ENCODE measurements at places on chromosomes 16 and 17.
A peak's percentile ranks its signal among the peaks of the same experiment; 100 is the strongest.

DNA sequence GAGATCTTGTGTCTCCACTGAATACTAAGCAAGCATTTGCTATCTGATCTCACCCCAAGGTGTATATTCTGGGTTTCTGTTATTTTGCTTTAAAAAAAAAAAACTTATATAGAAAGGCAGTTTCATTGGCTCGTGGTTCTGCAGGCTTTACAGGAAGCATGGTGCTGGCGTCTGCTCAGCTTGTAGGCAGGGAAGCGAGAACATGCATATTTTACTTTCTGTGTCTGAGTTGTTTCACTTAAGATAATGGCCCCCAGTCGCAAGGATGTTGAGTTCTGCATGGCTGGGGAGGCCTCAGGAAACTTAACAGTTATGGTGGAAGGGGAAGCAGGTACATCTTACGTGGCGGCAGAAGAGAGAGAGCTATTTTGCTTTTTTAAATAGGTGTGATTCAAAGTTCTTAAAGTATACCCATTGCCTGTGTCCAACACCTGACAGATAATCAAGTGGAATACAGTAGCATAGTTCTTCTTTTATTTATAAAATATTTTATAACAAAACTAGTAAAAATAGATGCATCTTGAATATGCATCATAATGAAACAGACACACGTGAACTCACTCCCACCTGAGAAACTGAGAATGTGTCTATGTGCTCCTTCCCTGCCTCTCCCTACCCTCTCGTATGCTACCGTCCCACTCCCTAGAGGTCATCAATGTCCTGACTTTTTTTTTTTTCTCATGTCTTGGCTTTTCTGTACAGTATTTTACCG lies 15.4 kb upstream of the ARHGAP17 start:
- no peak for DNase-seq

DNA sequence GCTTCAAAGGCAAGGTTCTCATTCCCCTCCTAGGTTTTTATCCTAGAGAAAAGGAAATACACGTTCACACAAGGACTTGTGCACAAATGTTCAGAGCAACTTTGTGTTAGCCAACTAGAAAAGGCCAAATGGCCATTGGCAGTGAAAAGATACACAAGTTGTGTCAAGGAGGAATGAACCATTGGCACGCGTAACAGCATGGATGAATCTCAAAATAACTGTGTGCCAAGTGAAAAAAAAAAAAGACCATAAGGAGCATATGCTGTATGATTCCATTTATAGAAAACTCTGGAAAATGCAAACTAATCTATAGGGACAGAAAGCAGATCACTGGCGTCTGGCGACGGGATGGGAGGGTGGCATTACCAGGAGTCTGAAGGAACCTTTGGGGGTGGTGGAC lies 333.8 kb downstream of the SNX29 start:
- no peak for DNase-seq

GRCh38 chr16:57920215-57920879 lies 50.6 kb downstream of the CNGB1 start:
- no peak for DNase-seq

DNA sequence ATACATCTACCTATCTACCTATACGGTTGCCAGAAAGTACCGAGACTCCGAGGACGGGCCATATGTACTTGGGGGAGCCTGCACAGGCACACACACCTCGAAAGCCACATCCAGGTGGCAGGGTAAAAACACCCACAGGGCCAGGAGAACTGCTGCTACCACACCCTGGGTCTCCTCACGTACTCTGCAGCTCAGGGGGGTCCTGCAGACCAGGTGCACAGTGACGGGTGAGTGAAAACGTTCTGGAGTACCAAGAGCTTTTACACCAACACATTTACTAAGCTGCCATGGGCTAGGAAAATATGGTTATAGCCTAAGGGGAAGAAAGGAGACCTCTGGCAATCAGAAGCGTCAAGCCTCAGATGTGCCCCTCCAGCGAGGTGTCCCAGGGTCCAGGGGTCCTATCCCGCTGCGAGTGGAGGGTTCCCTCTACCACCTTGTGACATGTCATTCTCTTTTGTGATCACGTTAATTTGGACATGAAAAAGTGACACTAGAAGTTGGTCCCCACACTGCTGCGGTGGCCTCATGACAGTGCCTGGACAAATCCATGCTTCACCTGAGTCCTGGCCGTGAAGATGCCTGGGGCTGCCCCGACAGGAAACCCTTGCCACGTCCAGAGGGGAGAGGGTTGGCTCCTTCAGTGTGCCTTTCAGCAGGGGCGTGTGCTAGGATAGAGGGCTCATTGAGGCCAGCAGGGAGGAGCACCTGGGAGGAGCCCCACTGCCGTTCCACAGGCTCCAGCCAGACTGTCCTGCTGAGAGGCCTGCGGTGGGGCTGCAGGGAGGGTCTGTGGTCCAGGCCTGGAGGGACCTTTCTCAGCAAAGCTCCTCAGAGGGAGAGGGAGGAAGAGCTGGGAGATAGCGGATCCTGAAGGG lies 1.8 kb downstream of the CANT1 start:
- DNase-seq: no peak

DNA sequence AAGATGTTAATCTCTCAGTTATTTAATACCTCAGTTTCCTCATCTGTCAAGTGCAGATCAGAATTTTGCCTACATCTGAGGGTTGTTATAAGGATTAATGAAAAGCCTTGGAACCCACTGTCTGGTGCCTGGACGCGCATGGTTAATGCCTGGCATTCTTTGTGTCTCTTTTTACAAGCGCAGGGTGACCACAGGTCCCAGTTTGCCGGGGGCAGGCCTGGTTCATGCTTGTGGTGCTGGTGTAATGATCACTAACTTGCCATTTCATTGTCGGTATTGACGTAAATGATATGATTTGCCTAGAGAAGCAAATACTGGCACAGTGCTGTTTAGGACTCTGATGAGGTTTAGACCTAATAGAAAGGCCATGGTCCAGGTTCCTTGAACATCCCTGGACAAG lies 23.1 kb downstream of the MRC2 start:
- no peak for DNase-seq

DNA sequence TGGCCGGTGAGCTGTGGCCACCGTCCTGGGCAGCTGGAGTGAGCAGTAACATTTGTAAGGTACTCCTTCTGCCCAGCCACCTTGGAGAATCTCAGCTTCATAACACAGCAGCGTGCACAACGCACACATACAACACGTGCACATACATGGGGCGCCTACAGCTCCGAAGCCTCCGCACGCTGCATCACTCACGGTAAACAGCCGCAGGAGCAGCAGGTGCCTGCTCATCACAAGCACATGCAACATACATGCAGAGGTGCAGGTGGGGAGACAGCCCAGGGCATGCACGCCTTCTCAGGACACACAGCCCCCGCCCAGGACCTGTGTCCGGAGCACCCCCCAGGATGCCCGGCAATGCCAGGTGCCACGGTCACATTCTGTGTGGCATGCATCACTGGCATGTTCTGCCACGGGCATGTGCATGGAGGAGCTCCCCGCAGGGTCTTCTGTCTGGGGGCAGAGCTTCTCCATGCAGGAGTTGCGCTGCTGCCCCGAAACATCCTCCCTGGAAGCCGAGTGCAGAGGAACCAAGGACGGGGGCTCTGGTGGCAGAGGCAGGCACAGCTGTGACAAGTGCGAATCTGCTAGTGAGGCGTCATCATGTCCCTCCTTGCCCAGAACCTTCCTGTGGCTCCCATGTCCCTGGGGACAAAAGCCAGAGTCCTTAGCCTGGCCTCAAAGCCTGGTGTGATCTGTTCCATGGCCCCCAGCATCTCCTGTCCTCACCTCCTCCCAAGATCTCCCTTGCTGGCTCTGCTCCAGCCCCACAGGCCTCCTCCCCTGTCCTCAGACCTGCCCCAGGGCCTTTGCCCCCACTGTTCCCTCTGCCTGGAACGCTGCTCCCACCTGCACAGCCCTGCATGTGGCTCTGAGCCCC lies 184.0 kb upstream of the GSE1 start:
- DNase-seq: no peak

- peak; percentile 15 for DNase-seq
These were observed 368.9 kb upstream of the C16orf82 start for GRCh38 chr16:26697807-26698206.

- DNase-seq: no peak
These were observed 13.4 kb upstream of the APRT start for GRCh38 chr16:88825146-88825545.

- DNase-seq: no peak
These were observed 11.0 kb downstream of the CSF3 start for GRCh38 chr17:40025991-40026815.

GRCh38 chr16:49021136-49021535 lies 260.5 kb downstream of the CBLN1 start:
- no peak for DNase-seq

DNA sequence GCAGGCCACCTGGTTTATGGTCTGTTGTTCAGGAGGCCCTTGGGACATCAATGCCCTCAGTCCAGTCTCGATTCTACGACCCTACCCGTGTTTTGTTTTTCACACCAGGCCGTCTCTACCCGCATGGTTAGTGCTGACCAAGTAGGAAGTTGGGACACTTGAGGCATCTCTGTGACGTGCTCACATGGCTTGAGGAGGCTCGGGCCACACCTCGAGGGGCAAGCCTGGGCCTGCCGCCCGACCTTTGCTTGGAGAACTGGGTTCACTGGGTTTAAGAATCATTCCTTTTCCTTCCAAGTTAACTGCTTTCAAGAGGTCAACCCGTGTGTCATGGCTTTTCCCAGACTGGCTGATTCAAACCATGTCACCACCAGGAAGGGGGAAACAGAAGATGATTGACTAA lies 86.8 kb downstream of the CMIP start:
- DNase-seq: no peak

GRCh38 chr17:45162025-45162687 lies 481 bp downstream of the HEXIM2 start:
- no peak for DNase-seq

- DNase-seq: no peak
These were observed 20.1 kb downstream of the CD7 start for GRCh38 chr17:82297280-82297713.

GRCh38 chr17:19785854-19786253 lies 37.8 kb upstream of the ALDH3A1 start:
- DNase-seq: no peak

- DNase-seq: no peak
These were observed 1.2 kb downstream of the FADS6 start for GRCh38 chr17:74892013-74892841.

DNA sequence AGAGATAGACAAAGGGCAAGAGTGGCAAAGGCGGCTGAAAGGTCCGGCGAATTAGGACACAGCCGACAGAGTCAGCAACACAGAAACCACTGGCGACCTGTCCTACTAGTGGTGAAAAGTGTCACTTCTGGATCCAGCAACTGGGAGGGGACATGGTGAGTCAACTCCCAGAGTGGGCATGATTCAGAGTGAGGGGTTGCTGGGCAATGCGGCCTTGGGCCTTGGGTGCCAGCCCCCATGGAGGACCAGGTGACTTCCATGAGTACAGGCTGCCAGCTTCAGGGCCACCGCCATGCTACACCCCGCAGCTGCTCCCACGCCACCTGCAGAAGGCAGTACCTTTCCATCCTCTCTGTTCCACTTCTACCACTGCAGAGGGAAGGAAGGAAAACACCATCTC lies 110.6 kb downstream of the ZFHX3 start:
- DNase-seq: no peak

DNA sequence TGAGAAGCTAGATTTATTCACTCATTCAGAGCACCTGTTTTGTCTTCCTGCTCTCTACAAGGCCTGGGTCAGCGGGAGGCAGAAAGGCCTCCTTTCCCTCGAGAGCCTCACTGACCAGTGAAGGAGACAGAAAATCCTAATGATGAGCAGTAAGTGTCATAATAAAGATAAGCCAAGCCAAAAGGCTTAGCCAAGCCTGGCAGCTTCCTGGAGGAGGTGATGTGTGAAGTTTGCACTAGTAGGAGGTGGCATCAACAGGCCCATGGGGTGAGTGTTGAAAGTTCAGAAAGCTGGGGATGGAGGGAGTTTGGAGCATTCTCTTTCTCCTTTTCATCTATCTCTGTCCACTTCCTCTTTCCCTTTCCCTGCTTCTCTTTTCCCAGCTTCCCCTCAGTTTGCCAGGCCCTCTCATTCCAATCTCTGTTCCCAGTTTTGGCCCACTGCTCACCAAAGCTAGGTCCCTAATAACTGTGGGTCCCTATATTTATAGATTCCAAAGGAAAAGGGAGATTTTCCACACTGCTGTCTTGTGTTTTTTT lies 16.5 kb upstream of the SPNS3 start:
- DNase-seq: no peak

DNA sequence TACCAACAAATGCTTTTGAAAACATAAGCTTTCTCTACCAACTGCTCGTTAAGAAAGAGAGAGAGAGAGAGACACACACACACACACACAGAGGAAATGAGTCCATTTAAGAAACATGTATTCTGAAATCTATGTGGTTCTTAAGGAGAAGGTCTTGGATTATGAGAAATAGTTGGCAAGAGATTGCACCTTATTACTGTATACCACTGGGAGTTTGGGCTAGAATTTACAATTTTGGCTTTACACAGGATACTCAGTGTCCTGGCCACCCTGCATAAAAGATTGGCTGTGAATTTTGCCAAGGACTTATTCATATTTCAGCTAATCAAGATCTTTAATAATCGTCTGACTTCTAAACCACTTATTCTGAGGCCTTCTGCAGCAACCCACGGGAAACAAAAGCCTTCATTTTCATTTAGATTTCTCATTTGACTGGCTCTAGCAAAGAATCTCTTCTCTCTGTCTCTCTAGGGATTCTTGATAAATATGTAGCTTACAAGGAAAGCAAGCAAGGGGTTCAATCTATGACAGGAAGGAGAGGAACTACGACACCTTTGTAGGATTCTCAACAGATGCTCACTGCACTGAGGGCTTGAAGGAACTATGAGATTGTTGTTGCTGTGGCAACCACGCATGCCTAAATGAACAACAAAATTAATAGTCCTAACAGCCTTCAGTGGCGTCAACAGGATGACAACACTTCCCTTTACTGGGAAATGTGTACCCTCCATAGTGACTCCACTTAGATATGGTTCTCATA lies 75.3 kb upstream of the GNAO1 start:
- no peak for DNase-seq

DNA sequence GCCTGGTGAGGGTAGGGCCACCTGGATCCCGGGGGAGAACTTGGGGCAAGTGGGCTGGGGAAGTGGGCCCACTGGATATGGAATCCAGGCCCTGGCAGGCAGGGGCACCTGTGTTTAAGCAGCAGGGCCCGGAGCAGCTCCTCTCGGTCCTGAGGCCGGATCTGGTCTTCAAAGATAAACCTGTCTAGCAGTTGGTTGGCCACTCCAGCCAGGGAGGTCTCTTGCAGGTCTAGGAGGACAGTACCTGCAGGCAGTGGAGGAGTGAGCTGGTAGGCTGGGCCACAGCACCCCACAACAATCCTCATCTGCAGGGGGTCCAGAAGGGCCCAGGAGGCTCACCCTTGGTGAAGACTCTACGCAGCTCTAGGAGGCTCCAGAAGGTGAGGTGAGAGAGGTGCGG lies 7.6 kb downstream of the SLC4A1 start:
- DNase-seq: no peak

All from NT2/D1 (cell line).